Glutamatergic neuron (in vitro differentiated cells): ENCODE measurements at places on chromosomes 5 and 9. TPM values are rescaled to one million over a fixed set of nuclear protein-coding genes. Genes with fewer than 3 reads are reported as not detected.

The NR2F1-AS1 gene
- 0.39 TPM for total RNA-seq

The ROR2 gene
- 51.1 TPM for total RNA-seq

The KIF12 gene
- total RNA-seq, result 0.93 TPM

The SLC1A3 gene
- 1.6 TPM for total RNA-seq

The IFNA21 gene
- not detected for total RNA-seq

The IL13 gene
- not detected for total RNA-seq

The PCDHGA3 gene
- total RNA-seq, result 10.4 TPM

The ARHGEF28 gene
- total RNA-seq, result 0.47 TPM
